Activated CD8-positive, alpha-beta memory T cell treated with anti-CD3 and anti-CD28 coated beads, Interleukin-2, amount 10 ng/mL, durations not matched to agents 7 days and 5 days (primary cell): ENCODE measurements at places on chromosomes 3 and 15.

DNA sequence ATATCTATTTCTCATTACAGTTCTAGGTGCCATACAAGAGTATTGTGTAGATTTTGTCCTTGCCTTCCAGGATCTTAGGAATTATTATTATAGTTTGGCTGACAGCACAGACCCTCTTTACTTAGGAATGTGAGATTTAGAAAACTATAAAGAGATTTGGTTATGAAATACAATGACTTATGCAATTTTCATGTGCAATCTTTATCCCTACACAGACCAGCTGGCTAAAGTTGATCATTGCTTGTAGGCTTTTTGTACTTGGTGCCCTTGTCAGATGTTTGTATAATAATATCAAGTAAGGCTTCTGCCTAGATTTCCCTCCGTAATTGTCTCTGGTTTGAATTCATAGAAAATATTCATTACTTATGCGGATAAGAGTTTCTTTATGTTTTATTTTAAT, 174.5 kb upstream of the GAP43 start:
- DNase-seq = no peak

DNA sequence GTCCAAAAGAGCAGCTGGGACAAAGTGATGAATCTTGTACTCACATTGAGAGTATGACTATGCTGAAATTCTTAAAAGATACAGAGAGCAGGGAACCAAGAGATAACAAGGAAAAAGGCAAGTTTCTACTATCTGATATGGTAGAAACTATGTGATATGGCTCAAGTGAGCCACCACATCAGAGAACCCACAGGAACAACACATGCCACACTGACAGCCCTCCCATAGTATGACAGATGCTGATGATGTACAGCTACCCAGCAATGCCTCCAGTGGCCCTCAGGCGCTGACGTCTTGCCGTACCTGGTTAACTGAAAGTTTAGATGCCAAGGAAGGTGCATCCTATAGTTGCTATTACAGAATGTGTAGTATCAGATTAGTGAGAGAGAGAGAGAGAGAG, 42.4 kb downstream of the CHAC1 start:
- no peak for DNase-seq

- no peak for DNase-seq
Observed at GRCh38 chr3:14172496-14172895, 5.9 kb downstream of the XPC start.

GRCh38 chr15:93141371-93141794, 52.4 kb upstream of the RGMA start:
- DNase-seq = peak; percentile 74

DNA sequence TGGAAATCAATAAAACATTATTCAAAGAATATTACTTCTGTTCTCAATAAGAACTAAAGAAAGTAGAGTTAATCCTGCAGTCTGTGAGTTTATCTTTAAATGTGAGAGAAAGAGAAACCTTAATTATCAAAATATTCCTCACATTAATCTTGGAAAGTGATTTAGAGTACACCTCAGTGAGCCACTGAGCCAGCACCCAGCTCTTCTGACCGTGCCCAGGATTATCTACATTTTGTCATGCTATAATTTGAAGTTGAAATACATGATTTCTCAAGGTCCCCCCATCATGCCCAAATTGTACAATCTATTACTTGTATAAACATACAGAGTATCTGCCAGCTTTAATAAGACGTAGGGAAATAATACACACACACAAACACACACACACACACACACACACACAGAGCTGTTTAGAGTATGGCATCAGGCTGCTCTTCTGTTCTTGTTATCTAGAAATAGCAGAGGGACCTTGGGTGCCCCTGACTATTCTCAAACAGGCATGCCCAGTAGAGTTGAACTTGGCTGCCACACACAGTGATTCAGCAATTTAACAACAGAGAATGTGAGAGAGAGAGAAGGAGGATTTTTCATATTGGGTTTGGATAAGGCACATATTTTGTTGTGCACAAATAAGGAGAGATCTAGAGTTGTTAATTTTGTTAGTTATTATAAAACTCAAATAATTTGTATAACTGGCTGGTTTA, 74.4 kb downstream of the P2RY1 start:
- DNase-seq = no peak

- no peak for DNase-seq
Observed at GRCh38 chr3:189307963-189308362, 136.2 kb downstream of the TPRG1 start.

DNA sequence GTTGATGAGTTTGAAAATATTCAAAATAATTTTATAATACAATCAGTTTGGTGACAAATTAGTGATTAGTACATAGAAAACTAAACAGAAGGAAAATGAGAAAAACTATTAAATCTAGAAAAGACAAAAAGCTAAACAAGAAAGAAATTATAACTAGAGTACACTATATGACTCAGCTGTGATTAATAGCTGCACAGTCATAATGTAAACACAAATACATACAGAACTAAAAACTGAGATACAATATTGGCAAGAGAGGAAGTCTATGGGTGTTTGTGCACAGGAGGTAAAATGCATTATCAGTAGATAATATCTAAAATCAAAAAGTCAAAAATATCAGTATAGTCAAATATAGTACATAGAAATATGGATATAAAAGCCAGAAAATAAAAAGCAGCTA, 80.7 kb upstream of the PCSK6 start:
- DNase-seq = no peak

DNA sequence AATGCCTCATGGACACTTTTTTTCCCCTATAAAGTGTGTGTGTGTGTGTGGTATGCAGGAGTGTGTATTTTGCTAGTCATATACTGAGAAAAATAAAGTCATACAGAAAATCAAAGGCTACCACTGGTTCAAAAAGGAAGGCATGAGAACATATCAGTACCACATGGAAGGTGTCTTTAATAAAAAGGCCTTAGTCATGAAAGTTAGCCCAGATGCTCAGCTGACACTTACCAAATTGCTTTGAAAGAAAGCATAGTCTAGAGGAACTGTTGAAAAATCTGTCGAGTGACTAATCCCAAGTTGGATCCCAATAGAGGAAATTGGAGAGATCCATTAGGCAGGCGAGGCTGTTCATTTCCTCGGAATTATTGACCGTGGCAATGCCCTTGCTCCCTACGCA, 432.9 kb upstream of the CFAP20DC start:
- DNase-seq = no peak

- no peak for DNase-seq
Observed at GRCh38 chr3:158269942-158270341, 160.1 kb downstream of the RSRC1 start.

DNA sequence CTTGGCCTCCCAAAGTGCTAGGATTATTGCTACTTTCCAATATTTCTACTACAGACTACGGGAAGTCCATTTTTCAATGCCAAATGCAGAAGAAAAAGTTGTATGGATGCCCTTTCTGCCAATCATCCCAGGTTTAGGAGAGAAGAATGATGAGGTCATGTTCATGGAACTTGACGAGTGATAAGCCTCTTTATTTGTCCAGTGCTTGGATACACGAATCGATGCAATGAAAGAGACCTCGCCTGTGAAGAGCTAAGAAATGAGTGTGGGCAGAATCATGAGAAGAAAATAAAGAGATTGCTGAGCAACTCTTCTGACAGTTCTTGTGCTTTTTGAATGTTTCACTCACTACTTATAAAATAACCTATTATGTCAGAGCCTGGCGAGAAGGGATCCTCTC, 996 bp upstream of the SLC28A1 start:
- DNase-seq = no peak

- no peak for DNase-seq
Observed at GRCh38 chr3:123050666-123051065, 16.2 kb upstream of the PDIA5 start.

DNA sequence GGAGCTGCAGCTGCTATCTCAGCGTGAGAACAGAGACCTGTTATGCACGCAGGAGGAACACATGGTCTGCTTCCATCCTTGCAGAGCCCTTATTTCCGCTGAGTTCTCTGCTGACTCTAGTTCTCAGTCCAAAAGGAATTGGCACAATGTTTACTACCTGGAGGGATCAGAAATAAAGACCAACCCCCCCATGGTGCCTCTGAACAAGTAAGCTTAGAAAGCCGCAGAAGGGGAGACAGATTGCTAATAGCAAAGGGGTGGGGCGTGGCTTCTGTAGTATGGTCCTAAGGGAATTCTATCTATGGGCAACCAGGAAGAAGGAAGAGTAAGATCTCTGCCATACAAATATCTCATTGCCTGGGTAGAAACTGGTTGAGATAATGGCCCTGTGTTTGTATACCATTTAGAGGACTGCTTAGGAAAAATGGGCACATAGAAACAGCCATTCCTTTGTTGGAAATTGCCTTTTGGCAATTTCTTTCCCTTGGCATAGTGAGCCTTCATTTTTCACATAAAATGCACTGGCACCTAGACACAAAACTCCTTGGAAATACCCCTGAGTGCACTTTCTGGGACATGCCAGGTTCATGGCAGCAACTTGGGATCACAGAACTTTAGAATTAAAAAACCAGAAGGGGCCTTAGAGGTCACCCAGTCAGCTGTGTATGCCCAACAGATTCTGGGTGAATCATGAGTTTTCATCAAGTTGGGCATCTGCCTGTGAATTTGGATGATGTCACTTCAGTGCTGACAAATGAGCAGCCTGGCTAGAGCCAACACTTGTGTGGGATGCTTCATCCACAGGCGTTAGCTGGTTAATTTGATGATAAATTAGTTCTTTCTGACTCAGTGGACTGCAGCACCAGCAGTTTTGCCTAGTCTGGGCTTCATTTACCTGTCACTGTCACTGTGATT, 57.4 kb upstream of the STXBP5L start:
- DNase-seq = no peak

DNA sequence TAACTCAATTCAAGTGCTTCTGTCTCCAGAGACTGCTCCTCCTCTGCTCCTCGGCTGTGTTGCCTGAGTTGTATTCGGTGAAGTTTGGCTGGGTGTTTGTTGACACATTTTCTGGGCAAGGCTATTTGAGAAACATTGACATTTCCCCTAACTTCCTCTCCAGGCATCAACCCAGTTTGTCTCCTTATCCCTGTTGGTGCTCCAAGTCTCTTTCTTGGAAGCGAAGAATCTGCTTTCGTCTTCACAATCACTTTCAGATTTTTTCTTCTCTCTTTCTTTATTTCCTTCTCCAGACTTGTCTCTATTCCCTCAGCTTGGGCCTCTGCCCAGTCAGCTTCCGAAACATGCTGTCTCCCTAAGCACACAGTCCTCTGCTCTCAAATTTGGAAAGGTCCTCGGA, 84.7 kb downstream of the ETV5 start:
- no peak for DNase-seq

GRCh38 chr3:112617285-112617684, 23.7 kb downstream of the CCDC80 start:
- no peak for DNase-seq

GRCh38 chr3:133477487-133477886, 77.6 kb downstream of the BFSP2 start:
- DNase-seq = no peak

DNA sequence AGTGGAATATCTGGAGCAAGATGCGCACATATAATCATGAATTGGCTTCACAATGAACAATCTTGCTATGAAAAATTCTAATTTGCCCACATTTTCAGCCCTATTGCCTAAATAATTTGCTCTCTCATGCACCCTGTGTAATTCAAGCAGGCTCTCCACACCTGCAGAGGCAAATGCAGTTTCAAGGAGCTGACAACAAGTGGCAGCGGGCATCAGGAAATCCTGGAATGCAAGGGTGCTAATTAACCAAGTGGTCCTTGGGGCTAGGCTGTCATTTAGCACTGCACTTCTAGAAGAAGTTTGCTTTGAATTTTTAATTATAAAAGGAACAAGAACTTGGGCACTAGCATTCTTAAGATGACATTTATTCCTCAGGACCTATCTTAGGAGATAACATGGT, 56.3 kb upstream of the ICE2 start:
- DNase-seq = no peak

DNA sequence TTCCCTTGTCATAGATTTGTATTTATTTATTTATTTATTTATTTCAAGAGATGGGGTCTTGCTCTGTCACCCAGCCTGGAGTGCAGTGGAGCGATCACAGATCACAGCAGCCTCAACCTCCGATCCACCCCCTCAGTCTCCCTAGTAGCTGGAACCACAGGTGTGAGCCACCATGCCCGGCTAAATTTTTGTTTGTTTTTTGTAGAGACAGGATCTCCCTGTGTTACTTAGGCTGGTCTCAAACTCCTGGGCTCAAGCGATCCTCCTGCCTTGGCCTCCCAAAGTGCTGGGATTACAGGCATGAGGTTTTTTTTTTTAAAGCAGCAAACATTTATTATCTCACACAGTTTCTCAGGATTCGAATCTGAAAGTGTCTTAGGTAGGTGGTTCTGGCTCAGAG, 2.5 kb downstream of the TTBK2 start:
- no peak for DNase-seq

DNA sequence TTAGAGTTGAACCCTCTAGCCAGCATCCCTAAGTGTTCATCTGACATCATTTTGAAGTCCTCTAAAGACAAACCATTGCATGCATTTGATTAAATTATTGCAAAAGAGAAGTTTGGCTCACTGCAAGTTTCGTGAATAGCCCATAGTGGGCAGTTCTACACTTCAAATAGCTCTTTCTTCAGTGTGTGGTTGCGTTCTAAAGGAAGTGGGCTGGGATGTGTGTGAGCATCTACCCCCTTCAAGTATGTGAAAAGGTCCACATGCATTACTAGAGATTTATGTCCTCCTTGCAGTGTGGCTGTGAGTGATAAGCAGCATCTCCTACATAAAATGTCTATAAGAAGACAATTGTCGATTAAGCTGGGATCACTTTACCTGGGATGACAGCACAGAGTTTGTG, 54.6 kb downstream of the SST start:
- no peak for DNase-seq

GRCh38 chr3:127446756-127447155, 143.8 kb downstream of the TPRA1 start:
- DNase-seq = no peak

DNA sequence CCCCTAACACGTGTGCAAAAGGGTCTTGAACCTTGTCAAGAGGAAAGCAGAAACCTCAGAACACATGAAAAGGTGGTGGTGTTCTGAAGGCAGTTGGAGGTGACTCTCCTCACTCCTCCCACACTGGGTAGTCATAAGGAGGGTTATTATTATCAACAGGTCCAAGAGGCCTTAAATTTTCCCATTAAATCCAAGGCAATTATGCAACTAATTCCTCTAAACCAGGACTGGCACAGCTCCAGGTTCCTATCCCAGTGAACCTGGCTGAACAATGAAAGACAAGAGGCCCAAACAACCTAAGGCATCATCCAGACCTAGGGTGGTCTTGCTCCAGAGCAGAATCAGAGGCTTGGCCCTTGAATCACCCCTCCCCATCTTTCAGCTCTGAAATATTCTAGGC, 15.0 kb downstream of the MYLK start:
- no peak for DNase-seq

GRCh38 chr3:176799675-176800074, 397.6 kb downstream of the TBL1XR1 start:
- no peak for DNase-seq

- DNase-seq = no peak
Observed at GRCh38 chr3:115388166-115388565, 235.1 kb upstream of the GAP43 start.

DNA sequence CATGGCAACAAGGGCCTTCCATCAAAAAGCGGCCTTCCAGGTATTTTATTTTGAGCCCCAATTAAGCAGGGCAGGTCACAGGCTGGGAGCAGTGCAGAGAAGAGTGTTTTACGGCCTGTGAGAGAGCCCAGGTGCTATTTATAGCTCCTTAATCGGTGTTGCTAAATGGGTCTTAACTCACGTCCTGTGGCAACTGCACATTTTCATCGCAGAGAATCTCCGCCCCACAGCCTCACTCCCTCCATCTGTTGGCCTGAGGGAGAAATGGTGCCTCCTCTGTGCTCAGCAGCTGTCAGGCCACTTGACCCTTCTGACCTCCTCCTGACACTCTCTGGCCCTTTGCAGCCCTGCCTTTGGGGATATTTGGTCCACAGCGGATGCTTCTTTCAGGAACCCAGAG, 58.6 kb downstream of the SPSB4 start:
- no peak for DNase-seq
